ENCODE measurements at places on chromosomes 7 and 10. TPM values are rescaled to one million over a fixed set of nuclear protein-coding genes. Genes with fewer than 3 reads are reported as not detected.

- H3K36me3 ChIP-seq: peaks cover 3% of the 10 kb centered on the region
- H3K27ac ChIP-seq: no peak overlapping the region
- no peaks in the 10 kb centered on the region for H3K27me3 ChIP-seq
- DNase-seq: no peak
- peaks cover 18% of the 10 kb centered on the region for H3K4me1 ChIP-seq
Measured at GRCh38 chr7:130421684-130422083, 19.1 kb downstream of the CEP41 start.

DNA sequence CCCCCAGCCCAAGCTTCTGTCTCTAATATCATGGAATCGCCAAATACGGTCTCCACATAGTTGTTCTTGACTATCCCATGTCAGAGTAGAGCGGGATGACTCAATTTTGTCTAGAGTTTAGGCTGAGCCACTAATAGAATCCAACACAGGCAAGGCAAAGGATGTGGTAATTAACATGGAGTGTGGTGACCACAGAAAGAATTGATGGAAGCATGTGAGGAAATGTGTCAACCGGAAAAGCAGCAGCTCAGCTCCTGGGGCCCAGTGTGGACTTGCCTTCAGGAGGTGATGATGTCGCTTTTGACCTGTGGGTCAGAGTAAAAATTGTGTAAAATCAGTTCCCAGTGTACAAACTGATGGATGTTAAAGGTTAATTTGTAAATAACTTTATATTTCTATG, 139.3 kb upstream of the KLF6 start:
- no peak for DNase-seq
- H3K36me3 ChIP-seq: no peaks in the 10 kb centered on the region
- no peaks in the 10 kb centered on the region for H3K4me1 ChIP-seq
- no peaks in the 10 kb centered on the region for H3K27me3 ChIP-seq
- H3K4me3 ChIP-seq: no peak overlapping the region
- H3K27ac ChIP-seq: no peak overlapping the region

GRCh38 chr10:123241391-123242141, 87.4 kb downstream of the BUB3 start:
- no peaks in the 10 kb centered on the region for H3K36me3 ChIP-seq
- H3K27me3 ChIP-seq: no peaks in the 10 kb centered on the region
- peak; percentile 52 for DNase-seq

DNA sequence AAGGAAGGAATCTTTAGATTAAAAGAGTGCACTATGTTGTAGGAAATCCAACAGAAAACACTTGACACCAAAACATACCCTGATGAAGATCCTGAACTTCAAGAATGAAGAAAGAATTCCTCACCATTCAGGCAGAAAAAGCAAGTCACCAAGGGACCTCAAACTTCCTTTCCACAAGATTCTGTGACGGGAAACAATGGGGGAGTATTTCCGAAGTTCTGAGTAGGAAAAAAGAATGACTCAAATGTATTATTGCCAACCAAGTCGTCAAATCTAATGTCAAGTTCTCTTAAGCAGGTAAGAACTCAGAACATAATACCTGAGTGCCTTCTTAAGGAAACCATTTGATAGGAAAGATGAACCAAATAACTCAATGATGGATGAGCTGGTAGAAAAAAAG, 44.7 kb upstream of the MTURN start:
- H3K36me3 ChIP-seq: no peaks in the 10 kb centered on the region
- H3K27ac ChIP-seq: no peak overlapping the region
- no peaks in the 10 kb centered on the region for H3K4me1 ChIP-seq
- H3K27me3 ChIP-seq: no peaks in the 10 kb centered on the region
- no peak overlapping the region for H3K4me3 ChIP-seq

DNA sequence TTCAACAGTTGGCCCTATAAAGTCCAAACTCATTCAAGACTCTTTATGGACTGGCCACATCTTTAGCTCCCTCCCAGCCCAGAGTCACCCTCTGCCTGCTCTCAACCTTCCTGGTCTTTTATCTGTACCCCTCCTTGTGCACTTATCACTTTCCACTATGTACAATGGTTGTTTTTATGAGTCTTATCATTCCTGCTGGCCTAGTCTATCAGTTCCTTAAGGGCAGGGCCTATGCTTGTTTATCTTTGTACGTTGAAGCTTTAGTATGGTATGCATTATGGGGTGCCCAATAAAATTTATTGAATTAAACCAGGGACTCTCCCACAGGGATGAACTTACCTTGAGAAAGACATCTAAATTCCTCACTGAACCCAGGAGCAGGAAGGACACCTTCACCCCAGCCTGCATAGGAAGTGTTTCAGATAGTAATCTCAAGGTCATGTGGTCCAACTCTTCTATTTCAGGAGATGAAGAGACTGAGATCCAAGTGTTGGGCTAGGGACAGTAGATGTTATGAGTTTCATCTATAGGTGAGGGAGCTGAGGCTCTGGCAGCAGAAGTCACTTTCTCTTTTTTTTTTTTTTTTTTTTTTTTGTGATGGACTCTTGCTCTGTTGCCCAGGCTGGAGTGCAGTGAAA, 13.3 kb upstream of the PDCD4 start:
- H3K36me3 ChIP-seq: no peaks in the 10 kb centered on the region
- DNase-seq: no peak

The CNPY1 gene
- total RNA-seq: not detected

The PHTF2 gene
- 4.6 TPM for total RNA-seq

The LDB3 gene
- total RNA-seq: 0.29 TPM

The PLXNA4 gene
- 10.3 TPM for total RNA-seq

GRCh38 chr10:75347186-75347585, 54.4 kb downstream of the ZNF503 start:
- no peaks in the 10 kb centered on the region for H3K27me3 ChIP-seq
- H3K4me1 ChIP-seq: no peaks in the 10 kb centered on the region
- no peak overlapping the region for H3K4me3 ChIP-seq
- no peak overlapping the region for H3K27ac ChIP-seq
- no peak for DNase-seq

The NT5C2 gene
- 30.8 TPM for total RNA-seq

- peaks cover 7% of the 10 kb centered on the region for H3K27me3 ChIP-seq
- no peaks in the 10 kb centered on the region for H3K36me3 ChIP-seq
- H3K4me1 ChIP-seq: no peaks in the 10 kb centered on the region
- no peak overlapping the region for H3K4me3 ChIP-seq
Measured at GRCh38 chr7:5143935-5144903, 45.8 kb upstream of the WIPI2 start.

The WDR11 gene
- total RNA-seq: 42.3 TPM

GRCh38 chr7:41033500-41033899, 669.4 kb downstream of the INHBA start:
- H3K4me1 ChIP-seq: no peaks in the 10 kb centered on the region
- no peak for DNase-seq
- H3K4me3 ChIP-seq: no peak overlapping the region
- H3K36me3 ChIP-seq: no peaks in the 10 kb centered on the region
- H3K27ac ChIP-seq: no peak overlapping the region

DNA sequence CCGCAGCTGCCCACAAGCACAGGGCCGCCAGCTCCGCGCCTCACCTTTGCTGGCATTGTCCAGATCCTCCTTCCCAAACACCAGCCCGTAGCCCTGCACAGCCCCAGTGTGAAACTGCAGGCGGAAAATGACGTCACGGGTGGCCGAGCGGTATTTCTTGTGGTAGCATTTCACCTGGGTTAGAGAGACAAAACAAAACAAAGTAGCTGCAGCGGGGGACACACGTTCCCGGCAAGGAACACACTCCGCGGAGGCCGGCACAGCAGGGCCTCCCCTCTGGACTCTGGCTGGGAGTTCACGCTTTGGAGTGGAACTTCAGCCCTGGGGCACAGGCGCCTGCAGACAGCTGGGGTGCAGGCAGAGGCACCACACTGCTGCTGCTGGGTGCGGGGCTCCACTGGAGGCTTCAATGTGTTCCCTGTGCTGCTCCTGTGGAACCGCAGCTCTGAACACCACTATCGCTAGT, 181.1 kb downstream of the TNS3 start:
- H3K27me3 ChIP-seq: no peaks in the 10 kb centered on the region
- H3K4me1 ChIP-seq: peaks cover 51% of the 10 kb centered on the region
- DNase-seq: no peak
- no peak overlapping the region for H3K4me3 ChIP-seq
- peaks cover 34% of the 10 kb centered on the region for H3K36me3 ChIP-seq

The HOXA4 gene
- 4.1 TPM for total RNA-seq

- DNase-seq: no peak
- peaks cover 6% of the 10 kb centered on the region for H3K4me1 ChIP-seq
- H3K27me3 ChIP-seq: no peaks in the 10 kb centered on the region
- no peak overlapping the region for H3K27ac ChIP-seq
Measured at GRCh38 chr10:11578802-11579255, 32.6 kb downstream of the USP6NL start.

- H3K4me1 ChIP-seq: no peaks in the 10 kb centered on the region
- H3K4me3 ChIP-seq: no peak overlapping the region
- DNase-seq: no peak
- no peaks in the 10 kb centered on the region for H3K36me3 ChIP-seq
- no peaks in the 10 kb centered on the region for H3K27me3 ChIP-seq
Measured at GRCh38 chr10:48224979-48225560, 49.4 kb downstream of the FRMPD2 start.

GRCh38 chr10:101535949-101536348, 52.1 kb downstream of the POLL start:
- H3K27ac ChIP-seq: no peak overlapping the region
- H3K4me3 ChIP-seq: no peak overlapping the region
- DNase-seq: no peak
- no peaks in the 10 kb centered on the region for H3K27me3 ChIP-seq

The OR6B1 gene
- total RNA-seq: not detected

The TECPR1 gene
- 17.4 TPM for total RNA-seq

- peak overlapping the region; percentile 91 for H3K27ac ChIP-seq
- DNase-seq: no peak
- peaks cover 24% of the 10 kb centered on the region for H3K4me1 ChIP-seq
Measured at GRCh38 chr10:5943536-5943935, 33.8 kb downstream of the IL15RA start.

DNA sequence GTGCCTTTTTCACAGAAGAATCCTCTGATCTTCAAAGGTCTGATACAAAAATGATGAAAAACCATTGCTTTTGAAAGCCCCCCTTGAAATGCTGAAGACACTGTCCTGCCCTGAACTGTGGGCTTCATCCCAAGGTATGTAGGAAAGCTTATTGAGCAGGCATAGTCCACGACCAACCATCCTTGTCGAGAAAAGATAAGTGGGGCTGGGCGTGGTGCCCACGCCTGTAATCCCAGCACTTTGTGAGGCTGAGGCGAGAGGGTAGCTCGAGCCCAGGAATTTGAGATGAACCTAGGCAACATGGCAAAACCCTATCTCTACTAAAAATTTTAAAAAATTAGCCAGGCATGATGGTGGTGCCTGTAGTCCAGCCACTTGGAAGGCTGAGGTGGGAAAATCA, 25.6 kb downstream of the TACR2 start:
- no peak overlapping the region for H3K4me3 ChIP-seq
- DNase-seq: no peak
- H3K27ac ChIP-seq: no peak overlapping the region
- peaks cover 100% of the 10 kb centered on the region for H3K36me3 ChIP-seq

- H3K4me1 ChIP-seq: peaks cover 29% of the 10 kb centered on the region
- H3K27me3 ChIP-seq: no peaks in the 10 kb centered on the region
- peaks cover 68% of the 10 kb centered on the region for H3K36me3 ChIP-seq
- H3K4me3 ChIP-seq: no peak overlapping the region
Measured at GRCh38 chr7:157269341-157270059, 67.3 kb upstream of the DNAJB6 start.

The MYO1G gene
- 16.7 TPM for total RNA-seq

The NPY gene
- total RNA-seq: not detected

Data from stomach (tissue), 19 donors.